Stimulated activated CD8-positive, alpha-beta memory T cell treated with anti-CD3 and anti-CD28 coated beads, Interleukin-7, amount 100 ng/mL, for 4 hours (primary cell): ENCODE measurements at places on chromosomes 4 and X.

DNA sequence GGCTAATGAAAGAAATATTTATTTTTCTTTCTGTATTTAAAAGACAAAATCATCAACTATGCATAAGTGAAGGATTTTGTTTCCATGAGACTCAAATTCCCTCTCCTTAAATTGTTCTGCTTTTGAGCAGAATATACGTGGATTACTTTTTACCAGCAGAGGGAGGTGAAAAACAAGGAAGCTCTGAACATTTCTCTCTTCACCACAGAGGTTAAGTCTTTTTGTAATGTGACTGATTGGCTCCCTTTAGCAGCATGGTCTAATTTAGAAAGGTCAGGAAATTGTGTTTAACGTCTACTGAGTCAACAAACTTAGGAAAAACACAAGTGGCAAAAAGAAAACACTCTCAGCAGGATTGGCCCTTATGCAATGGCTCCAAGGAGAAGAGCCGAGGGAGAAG lies 55.1 kb upstream of the F9 start:
- DNase-seq = no peak

DNA sequence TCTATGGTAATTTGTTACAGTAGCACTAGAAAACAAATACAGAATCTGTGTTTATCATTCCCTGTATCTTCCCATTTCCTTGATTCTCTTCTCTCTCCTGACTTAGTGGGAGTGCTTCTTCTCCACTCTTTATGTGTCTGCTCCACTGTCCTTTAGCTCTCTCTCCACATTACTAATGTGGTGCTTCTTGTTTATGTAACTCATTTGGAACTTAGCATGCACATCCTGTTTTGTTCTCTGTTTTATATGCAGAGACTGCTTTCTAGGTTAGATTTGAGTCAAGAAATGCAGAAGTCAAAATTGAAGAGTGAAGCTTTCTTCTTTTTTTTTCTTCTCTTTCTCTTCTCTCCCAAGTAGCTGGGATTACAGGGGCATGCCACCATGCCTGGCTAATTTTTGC lies 25.9 kb downstream of the ADH1A start:
- DNase-seq = no peak

GRCh38 chrX:41145920-41146608 lies 60.8 kb downstream of the USP9X start:
- DNase-seq = no peak

GRCh38 chr4:150501983-150502382 lies 80.0 kb upstream of the MAB21L2 start:
- DNase-seq = no peak

GRCh38 chr4:189033801-189034347 lies 894.6 kb downstream of the TRIML1 start:
- no peak for DNase-seq

GRCh38 chr4:142933207-142933606 lies 87.1 kb upstream of the INPP4B start:
- no peak for DNase-seq

DNA sequence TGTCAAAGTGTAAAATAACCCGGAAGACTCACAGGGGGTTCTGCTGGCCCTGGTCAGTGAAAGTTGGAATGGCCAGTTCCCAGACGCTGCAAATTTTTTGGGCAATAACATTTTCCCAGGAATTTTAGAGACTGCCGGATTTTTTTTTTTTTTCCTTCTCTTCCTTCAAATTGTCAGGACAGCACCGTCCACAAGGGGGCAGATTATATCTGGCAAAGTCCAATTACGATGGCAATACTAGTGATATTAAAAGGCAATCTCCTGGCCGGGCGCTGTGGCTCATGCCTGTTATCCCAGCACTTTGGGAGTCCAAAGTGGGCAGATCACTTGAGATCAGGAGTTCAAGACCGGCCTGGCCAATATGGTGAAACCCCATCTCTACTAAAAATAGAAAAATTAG lies 20.5 kb downstream of the SLC25A5 start:
- no peak for DNase-seq

DNA sequence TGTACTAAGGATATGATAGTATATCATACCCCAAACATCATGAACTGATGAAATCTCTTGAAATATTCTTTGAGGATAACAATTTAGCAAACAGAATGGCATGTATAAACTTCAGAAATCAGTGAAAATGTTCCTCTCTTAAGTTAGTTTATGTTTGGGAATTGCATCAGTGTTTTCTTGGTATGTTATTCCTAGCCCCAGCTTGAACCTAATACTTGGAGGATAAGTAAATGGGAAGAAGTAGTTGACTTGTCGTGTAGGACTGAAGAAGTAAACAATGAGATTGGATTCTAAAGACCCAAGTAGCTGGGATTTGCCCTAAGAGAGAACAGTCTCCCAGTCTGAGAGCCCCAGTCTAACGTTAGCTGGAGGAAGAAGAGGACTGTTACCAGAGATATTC lies 355.7 kb downstream of the GALNTL6 start:
- DNase-seq = no peak

DNA sequence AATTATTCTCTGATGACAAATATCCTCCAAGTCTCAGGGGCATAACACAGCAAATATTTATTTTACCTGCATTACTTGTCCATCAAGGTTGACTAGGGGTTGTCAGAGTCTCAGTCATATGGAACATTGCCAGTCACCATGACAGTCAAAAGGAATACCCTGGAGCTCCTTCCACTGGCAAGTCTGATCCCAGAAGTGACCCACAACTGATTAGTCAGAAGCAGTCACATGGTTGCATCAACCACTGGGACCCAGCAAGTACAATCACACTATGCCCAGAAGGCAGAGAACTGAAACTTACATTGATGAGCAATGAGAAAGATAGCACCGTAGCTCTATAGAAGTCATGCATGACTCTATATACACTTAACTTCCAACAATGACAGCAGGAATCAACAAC lies 41.9 kb upstream of the SOD3 start:
- DNase-seq = no peak

- DNase-seq = no peak
Measured at GRCh38 chr4:55819634-55820033, at the start of gene EXOC1L. Gene EXOC1L, plus strand, starts transcription at chr4:55819790. Its CDS starts 237 bp downstream, at chr4:55820027.

DNA sequence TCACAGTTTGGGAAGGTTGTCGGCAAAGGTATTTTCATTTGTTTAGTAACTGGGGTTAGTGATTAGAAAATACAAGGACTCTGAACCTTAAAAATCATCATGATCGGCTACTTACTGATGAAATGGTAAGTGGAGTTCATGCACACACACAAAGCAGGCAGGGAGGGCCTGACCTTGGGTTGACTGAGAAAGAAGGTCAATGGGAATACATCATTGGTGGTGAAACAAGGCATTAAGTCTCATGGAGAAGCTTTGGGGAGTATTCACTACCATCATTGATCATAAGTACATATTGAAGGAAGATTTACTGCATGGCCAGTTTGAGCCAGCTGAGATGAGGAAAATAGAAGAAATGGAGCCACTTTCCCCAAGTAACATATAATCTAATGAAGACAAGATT lies 74.4 kb downstream of the LUZP4 start:
- DNase-seq = no peak

DNA sequence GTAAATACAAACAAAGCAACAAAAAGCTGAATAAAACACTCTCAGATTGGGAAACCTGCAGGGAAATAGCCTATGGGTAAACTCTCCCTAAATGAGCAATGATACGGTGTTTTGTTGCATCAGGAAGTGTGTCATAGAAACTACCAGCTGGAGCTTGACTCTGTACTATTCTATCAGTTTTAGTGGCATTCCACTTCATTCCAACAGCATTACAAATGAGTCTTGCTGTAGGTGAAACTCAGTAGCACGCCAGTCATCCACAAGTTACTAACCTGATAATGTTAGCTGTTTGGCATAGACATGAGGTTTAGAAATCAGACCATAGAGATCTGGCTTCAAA lies 24.9 kb downstream of the FGFBP1 start:
- no peak for DNase-seq

DNA sequence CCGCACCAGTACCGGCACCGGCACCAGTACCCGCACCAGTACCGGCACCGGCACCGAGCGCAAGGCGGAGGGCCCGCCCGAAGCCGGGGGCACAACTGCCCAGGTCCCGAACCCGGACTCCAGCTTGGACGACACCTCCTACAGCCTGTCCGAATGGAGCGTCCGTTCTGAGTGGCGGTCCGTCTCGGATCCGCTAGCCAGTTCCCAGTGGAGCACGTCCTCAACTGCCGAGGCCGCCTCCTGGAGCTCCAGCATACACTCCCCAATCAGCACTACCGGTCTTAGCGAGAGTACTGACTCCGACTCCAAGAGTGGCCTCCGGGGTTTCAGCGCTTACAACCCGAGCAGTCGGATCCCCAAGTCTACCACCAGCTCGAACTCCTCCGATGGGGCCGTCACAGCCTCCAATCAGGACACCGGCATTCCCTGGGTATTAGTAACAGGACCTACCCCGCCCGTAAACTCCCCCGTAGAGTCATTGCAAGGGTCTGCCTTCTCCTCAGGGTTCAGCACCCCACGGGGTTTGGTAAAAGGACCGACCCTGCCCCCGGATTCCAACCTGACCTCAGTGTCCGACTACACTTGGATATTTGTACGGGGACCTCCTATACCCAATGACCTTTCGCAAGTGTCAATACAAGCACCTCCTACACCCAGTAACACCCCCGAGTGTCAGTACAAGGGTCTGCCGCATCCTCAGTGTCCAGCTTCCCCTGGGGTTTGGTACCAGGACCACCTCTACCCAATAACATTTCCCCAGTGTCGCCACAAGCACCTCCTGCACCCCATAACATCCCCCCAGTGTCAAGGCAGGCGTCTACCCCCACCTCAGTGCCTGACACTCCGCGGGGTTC lies 721 bp upstream of the MAOA start:
- DNase-seq = no peak

DNA sequence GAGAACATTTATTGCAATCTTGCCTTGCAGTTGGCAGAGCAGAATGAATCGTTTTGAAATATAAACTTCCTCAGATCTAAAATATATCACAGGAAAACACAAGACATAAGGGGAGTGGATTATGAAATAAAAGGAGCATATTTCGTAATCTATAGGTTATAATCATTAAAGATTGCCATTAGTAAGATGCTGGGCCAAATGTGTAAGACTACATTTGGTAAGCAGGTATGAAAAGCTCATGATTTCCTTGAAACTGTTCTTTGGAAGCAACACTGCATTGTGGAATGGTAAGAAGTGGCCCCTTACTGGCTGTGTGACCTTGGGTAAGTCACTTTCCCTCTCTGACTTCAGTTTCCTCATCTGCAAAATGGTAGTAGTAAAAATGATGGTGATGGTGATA lies 68.3 kb downstream of the AFF2 start:
- no peak for DNase-seq

DNA sequence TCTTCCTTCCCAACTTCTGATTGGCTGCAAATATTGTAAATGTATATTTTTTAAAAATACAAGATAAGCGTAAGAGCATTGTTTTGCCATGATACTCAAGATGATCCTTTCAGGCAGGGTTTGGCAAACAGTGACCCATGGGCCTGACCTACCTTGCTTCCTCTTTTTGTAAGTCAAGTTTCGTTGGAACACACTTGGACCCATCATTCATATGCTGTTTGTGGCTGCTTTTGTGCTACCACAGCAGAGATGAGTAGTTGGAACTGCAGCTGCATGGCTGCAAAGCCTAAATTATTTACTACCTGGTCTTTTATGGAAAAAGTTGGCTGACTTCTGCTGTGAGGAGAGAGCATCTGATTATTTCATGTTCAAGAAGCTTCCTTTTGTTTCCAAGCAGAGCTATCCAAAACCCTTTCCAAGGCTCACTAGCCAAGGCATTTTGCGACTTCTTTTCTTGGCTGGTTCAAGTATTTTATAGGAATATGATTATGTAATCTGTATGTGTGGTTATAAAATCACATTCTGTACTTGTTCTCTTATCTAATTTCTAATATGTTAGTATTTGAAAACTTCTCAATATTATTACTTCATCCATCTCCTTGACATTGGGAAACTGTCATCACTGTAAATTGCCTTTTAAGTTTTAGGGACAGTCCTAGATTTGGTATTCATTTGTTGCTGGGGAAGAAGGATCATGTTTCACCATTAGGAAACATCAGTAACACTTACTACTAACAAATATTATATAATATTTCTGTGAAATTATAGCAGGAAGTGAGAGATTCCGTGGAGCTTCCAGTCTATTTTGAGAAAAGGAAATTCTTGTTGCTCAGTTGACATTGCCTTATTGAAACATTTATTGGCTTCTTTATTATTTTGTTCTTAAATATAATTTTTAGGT lies 109.2 kb downstream of the ARHGAP10 start:
- no peak for DNase-seq

- DNase-seq = no peak
Measured at GRCh38 chr4:74874753-74875367, 58.1 kb upstream of the PARM1 start.

GRCh38 chr4:66585767-66586166 lies 915.5 kb upstream of the EPHA5 start:
- DNase-seq = no peak

GRCh38 chrX:108028854-108029253 lies 16.0 kb upstream of the VSIG1 start:
- DNase-seq = no peak

DNA sequence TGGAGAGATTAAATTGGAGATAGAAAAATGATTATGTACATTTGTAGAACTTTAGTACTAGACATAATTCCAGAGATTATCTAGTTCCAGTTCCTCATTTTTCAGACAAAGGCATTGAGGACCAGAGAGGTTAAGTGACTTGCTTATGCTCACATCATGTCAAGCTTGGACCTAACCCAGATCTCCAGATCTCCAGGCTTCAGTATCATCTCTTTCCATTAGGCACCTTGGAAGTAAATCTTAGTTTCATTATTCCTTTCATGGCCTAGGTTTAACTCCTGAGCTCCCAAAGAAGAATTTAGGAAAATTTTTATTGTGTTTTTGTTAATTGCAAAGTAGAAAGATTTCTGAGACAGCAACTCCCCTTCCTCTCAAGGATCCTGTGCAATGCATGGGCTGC lies 148.8 kb downstream of the GATB start:
- DNase-seq = no peak

DNA sequence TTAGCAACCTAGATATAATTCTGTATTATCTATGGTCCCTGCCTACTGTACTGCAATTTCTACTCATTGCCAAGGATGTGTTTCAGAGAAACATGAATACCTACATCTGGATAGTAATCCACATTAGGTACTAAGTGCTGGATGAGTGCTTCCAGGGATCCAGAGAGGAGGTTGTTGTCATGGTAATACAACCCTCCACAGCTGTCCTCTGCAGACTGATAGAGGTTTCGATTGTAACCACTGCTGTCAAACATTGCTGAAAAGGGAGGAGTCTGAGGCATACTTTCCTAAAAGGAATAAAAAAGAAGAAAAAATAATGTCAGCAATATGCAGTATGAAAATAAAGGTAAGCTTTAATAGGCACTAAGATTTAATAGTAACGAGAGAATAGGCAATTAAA lies 12.5 kb downstream of the RASGEF1B start:
- DNase-seq = no peak

- no peak for DNase-seq
Measured at GRCh38 chr4:588351-588849, 12.3 kb upstream of the TMEM271 start.
